ENCODE measurements at places on chromosomes 7 and 10.

DNA sequence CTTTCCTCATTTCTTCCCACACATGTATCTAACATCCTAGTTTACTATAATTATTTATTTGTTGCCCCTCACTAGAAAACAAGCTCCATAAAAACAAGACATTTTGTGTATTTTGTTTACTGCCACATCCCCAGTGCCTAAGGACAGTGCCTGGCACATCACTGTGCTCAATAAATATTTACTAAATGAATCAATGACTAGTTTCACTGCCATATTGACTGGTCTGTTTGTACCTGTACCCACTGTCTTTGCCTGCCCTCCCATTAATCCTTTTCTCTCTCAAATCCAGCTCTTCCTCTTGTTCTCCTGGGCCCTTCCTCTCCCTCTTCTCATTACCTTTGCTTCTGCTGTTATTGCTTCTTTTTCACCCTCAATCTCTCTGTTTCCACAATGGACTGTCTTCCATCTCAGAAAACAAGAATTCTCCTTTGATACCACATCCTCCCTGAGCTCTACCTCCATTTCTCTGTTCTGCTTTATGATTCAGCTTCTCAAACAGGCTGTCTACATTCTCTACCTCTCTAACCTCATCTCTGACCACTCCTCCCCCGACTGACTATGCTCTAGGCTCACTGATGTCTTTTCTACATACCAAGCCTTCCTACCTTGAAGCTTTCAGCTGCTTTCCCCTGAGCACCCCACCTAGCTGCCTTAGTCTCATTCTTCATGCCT is 8.3 kb upstream of the FAM133B start:
- no peak for DNase-seq

DNA sequence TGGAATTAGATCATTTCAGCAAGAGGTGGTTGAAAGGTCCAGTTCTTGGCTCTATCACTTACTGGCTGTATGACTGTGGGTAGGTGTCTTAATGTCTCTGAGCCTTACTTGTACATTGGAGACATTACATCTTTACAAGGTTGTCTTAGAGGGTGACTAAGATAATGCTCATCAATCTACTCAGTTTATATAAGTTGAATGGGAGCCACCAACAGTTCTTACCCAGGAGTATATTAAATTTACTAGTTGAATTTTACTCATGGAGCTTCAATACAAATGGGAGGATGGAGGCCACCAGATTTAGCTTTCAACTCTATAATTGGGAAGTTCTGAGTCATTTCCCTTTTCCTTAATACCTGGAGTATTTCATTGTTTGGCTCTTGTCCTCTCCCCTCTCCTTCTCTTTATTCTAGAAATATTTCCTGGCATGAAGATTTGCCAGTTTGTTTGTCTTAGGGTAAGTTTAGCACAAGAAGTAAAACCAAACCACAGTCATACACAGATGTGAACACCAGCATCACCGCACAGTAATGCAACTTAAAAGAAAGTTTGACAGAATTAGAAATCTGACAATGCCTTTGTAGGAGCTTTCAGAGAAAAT is 222.8 kb downstream of the LRMDA start:
- DNase-seq: no peak

- no peak for DNase-seq
Measured at GRCh38 chr7:4080954-4081353, 601.1 kb upstream of the FOXK1 start.

GRCh38 chr7:134155206-134155605 is 28.1 kb downstream of the LRGUK start:
- DNase-seq: no peak

DNA sequence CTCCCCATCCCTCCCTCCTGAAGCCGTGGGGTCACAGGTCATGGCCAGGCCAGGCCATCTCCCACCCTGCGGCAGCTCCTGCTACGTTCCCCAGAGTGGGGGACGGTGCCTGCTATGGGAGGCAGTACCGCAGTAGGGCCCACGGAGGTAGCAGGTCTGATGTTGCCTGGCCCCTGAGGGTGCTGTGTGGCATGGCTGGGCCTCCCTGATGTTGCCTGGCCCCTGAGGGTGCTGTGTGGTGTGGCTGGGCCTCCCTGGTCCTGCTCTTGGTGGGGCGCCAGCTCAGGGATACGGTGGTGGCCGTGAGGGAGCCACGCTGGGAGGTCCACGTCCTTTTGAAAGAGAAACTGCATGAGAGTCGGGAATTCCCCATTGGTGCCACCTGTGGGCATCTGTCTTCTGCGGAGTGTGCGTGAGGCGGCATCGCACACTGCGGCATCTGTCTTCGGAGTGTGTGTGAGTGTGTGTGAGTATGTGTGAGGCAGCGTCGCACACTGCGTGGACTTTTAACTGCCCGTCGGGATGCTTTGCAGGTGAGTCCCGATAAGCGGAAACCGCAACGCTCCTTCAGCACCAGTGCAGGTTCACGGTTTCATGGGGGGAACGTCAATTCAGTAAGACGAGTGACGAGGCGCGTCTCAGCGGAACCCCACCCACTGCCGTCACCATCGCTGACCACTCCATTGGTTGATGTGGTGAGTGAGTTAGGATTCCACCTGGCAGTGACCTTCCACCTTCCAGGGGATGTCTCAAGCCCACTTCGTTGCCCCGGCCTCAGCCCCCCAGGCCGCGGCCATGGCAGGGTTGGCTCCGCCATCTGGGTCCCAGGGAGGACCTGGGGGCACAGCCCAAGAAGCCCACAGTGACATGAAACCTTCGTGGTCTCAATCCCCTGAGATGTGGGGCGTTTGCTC is 51.2 kb upstream of the CFAP46 start:
- DNase-seq: no peak

GRCh38 chr7:137025469-137026175 is 157.2 kb downstream of the CHRM2 start:
- no peak for DNase-seq

DNA sequence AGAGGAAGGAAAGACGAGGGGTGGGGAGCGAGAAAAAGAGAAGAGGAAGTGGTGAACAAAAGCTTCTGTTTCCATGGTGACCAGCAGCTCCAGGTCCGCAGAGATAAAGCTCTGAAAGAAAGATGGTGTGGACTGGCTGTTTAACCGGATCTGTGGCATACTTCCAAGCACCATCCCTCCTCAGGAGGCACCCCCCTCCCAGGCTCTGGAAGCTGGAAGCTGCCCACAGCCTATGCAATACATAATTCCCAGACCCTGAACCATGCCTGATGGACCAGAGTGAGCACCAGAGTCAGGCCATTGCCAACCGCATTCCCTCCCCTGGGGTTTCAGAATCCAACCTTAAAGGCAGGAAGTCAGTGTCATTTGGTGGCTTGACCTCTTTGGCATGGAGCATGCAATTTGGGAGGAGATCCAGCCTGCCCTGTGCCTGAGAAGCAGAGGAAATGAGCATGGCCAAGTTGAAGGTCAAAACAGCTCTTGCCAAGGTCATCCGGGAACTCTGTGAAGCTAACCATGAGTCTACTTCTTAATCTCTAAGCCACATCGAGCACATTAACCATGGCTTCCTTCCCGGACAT is 22.2 kb upstream of the CPXM2 start:
- no peak for DNase-seq

DNA sequence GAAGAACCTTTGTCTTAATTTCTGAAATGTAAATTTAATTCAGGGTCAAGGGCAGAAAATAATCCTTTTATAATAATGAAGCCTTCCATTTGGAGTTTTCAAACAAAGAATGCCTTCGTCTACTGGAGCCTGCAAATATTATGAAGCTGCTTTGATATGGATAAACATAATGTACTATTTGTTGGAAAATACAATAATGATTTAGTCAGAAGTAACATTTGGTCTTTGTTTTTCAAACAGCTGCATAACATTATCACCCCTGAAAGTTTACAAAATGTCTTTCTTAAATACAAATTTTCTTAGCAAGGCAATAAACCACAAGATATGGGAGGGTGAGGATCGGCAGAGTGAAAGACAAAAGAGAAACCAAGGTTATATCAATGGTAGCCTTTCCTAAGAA is 41.5 kb downstream of the TMEM26 start:
- no peak for DNase-seq

GRCh38 chr10:81570878-81571794 is 303.9 kb upstream of the NRG3 start:
- DNase-seq: no peak

- no peak for DNase-seq
Measured at GRCh38 chr10:132883391-132883881, 58.9 kb downstream of the CFAP46 start.

GRCh38 chr7:1151156-1151555 is 8.8 kb downstream of the ZFAND2A start:
- no peak for DNase-seq

- DNase-seq: no peak
Measured at GRCh38 chr10:35225204-35225603, 98.6 kb downstream of the CREM start.

GRCh38 chr10:47286116-47286505 is 13.9 kb upstream of the GDF10 start:
- no peak for DNase-seq

DNA sequence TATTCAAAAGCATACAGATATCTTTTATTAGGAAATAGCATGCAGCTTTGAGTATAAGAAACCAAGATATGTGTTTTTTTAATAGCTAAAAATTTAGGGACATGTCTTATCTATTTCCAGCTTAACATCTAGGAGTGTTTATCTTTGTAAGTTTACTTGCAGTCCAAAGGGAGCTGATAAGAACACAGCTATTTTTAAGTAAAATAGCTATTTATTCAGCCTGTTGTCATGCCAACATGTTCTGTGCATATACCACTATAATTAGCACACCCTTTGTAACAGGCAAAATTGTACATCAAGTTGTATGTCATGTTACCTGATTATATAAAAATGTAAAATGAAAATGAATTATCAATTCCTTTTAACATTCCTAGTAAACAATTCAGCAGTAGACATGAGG is 29.6 kb downstream of the FAM133B start:
- DNase-seq: no peak

GRCh38 chr7:158529181-158530096 is 58.2 kb downstream of the PTPRN2 start:
- DNase-seq: no peak

GRCh38 chr10:93478873-93479272 is 3.3 kb downstream of the MYOF start:
- no peak for DNase-seq

DNA sequence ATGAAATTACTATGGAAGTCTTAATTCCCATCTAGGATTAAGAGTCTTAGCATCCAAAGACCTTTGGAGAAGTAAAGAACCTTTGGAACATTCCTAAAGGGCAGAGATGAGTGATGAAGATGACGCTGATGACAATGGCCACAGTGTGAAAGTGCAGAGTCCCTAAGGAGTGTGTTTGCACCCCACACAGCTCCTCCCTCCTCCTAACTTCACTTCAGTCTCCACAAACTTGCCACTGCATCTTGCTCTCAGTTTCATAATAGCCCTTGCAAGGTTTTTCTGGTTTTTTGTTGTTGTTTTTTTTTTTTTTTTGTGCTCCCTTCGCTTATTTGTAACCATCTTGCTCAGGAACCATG is 117.5 kb upstream of the ANLN start:
- no peak for DNase-seq

GRCh38 chr10:103545366-103545765 is 51.9 kb downstream of the NEURL1 start:
- no peak for DNase-seq

DNA sequence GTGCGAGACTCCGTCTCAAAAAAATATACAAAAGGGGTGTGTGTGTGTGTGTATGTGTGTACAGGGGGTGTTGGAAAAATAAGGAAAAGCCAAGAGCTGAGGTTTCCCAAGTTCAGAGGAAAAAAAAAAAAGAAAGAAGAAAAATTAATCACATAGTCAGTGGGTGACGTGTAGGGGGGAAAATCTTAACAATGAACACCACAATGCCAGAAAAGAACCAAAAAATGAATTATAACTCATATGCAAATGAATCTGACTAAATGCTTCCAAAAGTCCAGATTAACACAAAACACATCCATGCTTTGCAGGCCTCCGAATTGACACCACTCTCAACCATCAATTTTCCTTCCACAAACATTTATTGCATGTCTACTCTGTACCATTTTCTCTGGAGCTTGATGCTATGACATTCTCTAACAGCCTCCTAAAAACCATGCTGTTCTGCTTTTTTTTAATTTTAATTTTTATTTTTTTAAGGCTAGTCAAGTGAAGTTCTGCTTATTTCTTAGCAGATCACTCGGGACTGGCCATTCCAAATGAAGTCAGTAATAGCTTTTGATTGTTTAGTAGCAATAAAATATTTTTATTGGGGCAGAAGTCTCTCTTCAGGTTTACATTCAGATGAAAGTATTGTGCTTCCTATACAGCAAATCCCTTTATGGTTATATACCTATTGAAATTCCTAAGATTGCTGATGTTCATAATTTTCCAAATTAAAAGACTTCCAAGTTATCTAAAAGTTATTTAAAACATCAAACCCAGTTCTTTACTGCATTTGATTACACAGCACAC is 133.8 kb downstream of the CNOT4 start:
- no peak for DNase-seq

DNA sequence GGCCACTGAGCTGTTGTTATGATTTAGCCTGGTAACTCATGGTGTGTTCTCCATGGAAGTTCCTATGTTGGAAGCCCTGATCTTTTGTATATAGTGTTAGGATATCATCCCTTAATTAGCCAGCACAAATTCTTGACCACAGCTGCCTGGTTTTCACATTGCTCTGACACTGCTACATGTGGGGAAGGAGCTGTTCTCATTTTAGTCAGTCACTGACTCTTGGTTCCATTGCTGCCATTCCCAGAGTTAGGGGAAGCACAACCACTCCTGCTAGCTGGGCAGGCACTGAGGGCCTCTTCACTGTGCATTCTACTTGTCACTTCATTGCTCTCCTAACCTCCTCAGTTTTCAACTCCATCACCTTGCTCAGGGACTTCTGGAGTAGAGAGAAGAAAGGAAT is 98.4 kb upstream of the GJD4 start:
- DNase-seq: no peak

- no peak for DNase-seq
Measured at GRCh38 chr10:79136236-79137005, 67.7 kb downstream of the ZMIZ1 start.

DNA sequence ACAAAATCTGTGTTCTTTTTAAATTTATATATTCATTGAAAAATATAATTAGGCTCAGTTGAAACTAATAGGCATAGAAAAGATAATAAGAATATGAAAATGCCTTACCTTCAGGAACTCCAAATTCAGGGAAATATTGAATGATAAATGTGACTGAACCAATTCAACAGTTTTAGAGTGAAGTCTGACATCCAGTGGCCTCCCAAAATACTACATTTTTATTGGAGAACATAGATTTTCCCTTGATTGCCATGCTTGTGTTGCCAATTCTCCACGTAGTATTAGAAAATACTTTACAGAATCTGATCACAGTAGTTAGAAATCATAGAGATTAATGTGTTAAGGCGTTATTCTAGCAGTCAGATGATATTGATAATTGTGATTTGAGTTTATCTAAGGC is 1246.7 kb downstream of the GATA3 start:
- DNase-seq: no peak

GRCh38 chr10:132703419-132704007 is 82.4 kb downstream of the NKX6-2 start:
- DNase-seq: no peak

DNA sequence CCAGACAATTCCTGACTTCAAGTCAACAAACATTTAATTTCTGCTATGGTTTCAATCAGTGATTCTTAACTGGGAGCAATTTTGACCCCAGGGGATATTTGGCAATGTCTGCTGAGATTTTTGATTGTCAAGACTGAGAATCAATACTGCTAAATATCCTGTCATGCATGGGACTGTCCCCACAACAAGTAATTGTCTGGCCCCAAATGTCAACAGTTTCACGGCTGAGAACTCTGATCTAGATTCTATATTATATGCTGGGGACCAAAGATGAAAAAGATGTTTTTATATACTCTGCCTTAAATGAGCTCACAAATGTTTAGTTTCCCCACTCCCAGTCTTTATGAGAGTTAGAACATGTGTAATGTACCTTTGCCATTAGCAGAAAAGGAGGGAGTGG is 19.2 kb downstream of the ANKRD7 start:
- no peak for DNase-seq
